ENCODE measurements at places on chromosomes 3 and 15.

- no peak for DNase-seq
These were observed 30.7 kb downstream of the ARHGAP31 start for GRCh38 chr3:119324899-119325298.

DNA sequence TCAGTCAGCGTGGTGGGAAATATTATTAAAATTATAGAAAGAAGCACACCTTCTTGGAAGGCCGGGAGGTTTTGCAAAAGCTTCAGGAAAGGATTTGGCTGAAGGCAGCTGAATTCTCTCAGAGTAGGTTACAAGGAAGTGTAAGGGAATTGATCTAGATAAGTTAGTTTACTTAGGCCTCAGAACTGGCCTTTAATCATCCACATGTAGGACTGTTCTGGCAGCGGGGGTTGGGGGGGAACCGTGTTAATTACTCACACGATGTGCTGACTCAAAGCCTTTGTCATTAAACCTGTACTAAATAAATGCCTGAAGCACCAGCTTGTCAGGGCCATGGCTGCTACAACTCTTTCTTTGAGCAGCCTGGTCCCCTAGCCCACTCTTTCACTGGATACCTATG lies 12.8 kb downstream of the ASB14 start:
- no peak for DNase-seq

DNA sequence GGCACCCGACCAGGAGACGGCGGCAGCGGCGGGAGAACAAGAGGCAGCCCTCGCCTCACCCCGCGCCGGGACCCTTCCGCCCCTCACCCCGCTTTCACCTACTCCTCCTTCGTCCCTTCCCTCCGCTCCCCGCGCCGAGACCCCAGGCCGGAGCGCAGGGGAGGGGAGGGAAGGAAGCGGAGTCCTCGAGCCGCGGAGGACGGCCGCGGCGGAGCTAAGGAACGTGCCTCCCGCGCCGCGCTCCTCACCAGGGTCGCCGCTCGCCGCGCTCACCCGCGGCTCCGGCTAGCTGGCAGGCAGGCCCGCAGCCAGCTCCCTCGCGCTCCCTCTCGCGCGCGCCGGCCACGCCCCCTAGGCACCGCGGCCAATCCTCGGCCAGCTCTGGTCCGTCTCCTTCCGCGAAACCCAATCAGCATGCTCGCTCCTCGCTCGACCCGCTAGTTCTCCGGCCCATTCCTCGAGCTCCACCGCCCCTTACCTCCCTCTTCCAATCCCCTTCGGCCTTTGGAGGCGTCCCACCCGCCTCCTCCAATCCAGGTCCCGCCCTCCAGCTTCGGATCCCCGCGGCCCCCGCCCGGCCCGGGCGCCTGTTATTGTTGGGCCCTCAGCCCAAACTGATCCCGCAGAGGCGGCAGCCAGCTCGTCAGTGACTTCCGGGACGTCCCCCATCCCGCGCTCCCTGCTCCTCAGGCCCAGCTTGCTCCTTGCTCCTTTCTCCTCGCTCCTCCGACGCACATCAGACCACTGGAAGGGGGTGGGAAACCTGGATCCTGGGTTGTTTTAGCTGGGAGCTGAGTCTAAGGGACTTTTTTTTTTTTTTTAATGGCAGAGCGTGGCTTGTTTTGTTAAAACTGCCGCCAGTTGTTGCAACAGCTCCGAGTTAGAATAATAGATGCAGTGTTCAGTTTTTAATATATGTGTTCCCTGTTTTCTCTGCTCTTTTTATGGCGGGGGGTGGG lies at the start of gene DCBLD2:
TSS of gene DCBLD2 (minus strand) at position 304 of the 959 bp plus-strand sequence. CDS start 369 bp downstream, outside the sequence.
- peak; percentile 66 for DNase-seq

DNA sequence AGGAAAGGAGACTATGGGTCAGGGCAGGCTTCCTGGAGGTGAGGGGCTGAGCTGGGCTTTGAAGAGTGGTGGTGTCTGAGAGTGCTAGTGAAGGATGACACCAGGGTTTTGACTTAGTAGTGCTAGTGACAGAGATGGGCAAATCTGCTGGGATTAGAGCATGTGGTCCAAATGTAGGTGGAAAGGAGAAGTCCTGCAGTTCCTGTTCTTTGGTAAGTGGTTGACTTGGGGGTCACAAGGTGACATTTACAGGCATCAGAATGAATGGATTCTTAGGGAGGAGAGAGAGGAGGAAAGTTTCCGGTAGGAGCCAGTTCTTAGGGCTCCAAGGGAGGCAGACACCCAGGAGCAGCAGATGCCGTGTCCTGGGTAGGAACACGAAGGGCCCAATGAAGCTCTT lies 796 bp upstream of the DOCK3 start:
- DNase-seq, result no peak

- DNase-seq, result no peak
These were observed 6.9 kb downstream of the NSMCE3 start for GRCh38 chr15:29262738-29263137.

- no peak for DNase-seq
These were observed 11.8 kb downstream of the ALDH1A3 start for GRCh38 chr15:100891307-100892012.

DNA sequence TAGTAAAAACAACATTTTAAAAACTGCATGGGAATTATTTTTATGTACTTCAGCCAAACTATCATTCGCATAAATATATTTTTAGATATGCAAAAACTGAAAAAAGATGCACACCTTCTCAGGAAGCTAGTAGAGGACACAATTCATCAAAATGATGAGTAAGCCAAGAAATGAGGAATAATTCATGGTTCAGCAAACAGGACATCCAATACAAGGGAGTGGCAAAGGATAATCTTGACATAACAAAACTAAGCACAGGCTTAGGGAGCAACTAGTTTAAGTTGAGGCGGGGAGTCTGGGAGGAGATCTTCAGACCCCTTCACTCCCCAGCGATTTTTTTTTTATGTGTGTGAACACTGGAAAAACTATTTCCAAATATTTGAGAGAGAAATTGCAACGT lies 93.7 kb downstream of the ZNF280D start:
- no peak for DNase-seq

- no peak for DNase-seq
These were observed 655 bp downstream of the CYFIP1 start for GRCh38 chr15:22979238-22980188.

- DNase-seq, result no peak
These were observed 3.4 kb upstream of the FSTL1 start for GRCh38 chr3:120454076-120454689.

DNA sequence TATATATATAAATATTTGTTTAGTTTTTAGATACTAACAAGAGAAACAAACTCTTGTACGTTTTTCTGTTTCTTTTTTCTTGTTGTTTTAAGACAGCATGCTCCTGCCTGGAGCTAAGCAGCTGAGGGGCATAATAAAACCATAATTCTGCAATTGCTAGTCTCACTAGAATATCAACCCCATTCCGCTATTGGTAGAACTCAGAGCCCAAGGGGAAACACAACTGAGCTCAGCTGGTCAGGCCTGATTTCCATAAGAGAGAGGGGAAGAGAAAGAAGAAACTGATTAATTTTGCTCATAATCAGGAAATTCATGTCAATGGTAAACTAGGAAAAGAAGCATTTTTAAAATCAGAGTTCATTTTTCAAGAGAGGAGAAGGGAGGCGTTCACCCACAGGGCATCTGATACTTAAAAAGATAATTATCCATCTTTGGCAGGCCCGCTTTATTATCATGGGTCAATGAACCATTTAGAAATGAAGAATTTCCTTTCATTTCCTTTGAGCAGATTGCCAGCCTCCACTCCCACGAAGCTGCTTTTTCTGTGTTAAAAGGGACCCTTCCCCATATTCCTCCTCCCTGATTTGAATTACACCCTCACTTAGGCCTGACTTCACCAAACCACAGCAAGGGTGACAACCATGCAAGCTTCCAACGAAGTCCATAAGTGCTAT lies 965.3 kb upstream of the CFAP20DC start:
- DNase-seq, result no peak

DNA sequence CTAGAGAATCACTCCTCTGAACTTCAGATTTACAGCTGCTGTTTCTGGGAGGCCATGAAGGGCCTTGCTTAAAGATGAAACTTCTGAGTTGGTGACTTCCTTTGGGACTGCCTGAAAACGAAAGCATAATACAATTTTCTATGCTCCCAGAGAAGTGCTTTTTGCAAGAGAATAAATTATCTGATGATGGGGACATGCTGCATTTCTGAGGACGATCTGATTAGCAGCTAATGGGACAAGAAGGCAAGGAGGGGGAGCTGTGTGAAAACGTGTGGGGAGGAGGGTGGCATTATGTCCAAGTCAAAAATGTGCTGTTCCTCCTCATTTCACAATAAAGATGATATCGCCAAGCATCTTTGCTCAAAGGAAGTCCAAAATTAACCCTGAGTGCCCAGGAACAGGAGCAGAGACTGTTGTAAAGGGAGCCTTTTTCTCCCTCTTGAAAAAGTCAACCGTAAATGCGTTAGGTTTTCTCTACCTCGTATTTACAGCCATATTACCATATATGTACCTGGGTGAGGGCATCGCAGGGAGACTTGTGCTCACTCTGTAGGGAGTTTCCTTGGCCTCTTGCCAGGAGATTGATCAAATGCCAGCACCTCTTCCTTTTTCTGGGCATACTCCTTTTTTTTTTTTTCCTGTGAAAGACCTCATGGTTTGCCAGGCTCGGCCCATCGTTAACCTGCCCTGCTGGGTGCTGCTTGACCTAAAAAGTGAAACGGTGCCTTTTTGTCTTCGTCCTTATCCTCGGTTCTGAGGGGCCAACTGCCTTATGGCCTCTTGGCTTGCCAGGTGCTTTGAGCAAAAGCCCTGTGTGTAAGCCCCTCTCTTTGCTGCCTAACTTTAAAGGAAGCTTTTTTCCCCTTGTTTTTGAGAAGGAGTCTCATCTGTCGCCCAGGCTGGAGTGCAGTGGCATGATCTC lies 11.5 kb downstream of the ITPR1 start:
- no peak for DNase-seq

DNA sequence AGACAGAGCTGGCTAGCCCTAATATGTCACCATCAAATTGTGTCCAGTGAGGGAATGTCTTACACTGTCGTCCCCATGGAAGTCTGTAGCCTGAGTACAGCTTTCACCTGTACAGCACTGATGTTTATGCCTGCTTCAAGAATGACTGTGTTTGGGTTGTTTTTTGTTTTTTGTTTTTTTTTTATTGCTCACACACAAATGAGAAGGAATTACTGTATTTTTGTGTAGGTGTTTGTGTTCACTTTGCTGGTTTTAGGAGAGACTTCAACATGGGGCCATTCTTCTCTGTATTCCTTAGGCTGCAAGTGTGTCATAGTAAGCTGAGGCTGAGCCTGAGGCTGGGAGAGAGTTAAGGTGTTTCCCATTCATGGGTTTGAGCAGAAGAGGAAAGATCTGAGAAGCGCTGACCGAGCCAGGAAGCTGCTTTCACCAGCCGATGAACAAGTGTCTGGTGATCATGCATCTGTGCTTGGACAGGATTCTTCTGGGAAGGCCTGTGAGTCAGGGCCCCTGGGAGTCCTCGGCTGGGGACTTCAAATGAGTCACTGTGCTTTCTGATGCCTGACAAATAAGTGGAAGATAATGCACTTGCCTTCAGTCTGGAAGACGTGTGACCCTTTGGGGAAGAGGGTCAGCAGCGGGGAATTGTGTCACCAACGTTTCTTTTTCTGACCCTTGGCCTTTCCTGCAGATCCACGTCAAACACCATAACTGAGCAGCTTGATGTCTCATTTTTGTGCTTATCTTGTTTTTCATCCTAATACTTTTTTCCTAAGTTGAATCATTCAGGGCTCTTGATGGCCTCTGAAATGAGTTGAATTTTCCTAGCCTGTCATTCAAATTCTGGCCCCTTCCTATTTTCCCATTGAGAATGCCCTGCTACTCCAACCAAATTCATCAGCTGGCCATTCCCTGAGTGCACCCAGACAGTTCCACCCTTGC lies 36.7 kb upstream of the ZBTB38 start:
- DNase-seq, result no peak

GRCh38 chr3:28718074-28718849 lies 369.6 kb upstream of the AZI2 start:
- DNase-seq, result no peak

DNA sequence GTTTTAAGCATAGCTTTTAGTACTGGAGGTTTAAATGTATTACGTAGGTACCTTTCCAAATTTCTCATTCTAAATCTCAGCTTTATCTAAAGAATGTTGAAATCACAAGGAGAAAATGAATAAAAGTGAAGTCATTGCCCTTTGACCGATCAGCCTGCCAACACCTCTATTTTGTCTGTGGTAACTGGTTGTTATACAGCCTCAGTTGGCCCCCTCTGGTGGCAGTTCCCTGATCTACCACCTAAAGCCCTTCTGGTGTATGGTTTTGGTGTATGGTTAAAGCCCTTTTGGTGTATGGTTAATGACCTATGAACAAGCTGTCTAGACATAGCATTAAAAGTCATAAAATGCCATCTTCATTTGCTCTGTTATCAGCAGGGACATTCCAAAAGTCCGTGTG lies 378.2 kb upstream of the AZI2 start:
- DNase-seq, result no peak

- DNase-seq, result no peak
These were observed 26.1 kb downstream of the ABTB1 start for GRCh38 chr3:127698691-127699415.

- no peak for DNase-seq
These were observed 2.1 kb upstream of the PCCB start for GRCh38 chr3:136247855-136248590.

DNA sequence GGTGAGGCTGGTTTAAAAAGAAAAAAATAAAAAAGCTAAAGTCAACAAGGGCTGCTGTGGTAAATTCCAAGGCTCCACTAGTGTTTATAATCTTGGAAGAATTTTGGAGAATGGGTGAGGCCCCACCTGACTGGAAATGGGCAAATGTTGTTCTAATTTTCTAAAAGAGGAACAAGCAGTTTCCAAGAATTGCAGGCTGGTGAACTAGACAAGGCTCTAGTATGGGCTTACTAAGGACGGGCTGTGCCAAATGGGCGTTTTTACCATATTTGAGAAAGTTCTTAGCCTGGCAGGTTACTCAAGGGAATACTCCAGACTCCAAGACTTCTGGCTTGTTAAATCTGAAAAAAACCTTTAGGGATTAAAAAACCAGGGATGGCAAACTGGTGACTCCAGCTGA lies 67.0 kb upstream of the ABHD2 start:
- DNase-seq, result no peak

GRCh38 chr15:69400850-69401249 lies 13.3 kb upstream of the KIF23 start:
- no peak for DNase-seq

DNA sequence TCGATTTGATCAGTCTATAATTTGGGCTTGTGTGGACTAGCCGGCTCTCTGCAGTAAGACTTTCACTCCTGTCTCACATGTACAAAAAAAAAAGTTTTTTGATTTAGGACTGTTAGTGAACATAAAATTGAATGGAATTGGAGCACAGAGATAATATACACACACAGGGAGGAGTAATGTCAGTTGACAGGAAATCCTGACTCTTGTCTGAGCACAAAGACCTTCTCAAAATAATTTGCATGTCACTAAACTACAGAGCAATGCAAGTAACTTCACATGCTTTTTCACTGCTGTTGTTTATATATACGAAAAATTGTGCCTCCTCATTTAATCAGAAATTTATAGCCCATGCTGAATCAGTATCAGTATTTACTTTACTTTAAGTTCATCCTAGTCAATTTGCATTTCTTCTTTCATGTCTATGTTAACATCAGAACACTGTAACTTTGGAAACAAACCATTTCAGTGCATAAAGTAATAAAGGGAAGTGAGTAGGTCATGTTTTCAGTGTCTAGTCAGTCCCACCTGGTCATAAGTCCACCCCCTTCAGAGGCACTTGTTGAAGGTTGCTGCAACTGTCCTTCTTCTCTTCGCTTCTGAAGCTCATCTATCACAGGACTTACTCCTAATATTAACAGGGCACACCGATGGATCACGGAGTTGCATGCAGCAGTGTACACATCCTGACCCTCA lies 115.8 kb downstream of the FBXL22 start:
- no peak for DNase-seq

Data from stimulated activated CD4-positive, alpha-beta T cell treated with anti-CD3 and anti-CD28 coated beads, Interleukin-1b, Interleukin-23, amount 100 ng/mL, for 24 hours (primary cell).